ENCODE measurements at places on chromosomes 16 and 17. TPM values are rescaled to one million over a fixed set of nuclear protein-coding genes. Genes with fewer than 3 reads are reported as not detected.

IGFBP4 gene
- 381 TPM for total RNA-seq

BLMH gene
- 26.0 TPM for total RNA-seq

- DNase-seq: no peak
- peaks cover 26% of the 10 kb centered on the region for H3K4me1 ChIP-seq
- H3K27ac ChIP-seq: no peak overlapping the region
- H3K4me3 ChIP-seq: no peak overlapping the region
These were observed 53.0 kb downstream of the NFAT5 start for GRCh38 chr16:69618721-69619120.

DNA sequence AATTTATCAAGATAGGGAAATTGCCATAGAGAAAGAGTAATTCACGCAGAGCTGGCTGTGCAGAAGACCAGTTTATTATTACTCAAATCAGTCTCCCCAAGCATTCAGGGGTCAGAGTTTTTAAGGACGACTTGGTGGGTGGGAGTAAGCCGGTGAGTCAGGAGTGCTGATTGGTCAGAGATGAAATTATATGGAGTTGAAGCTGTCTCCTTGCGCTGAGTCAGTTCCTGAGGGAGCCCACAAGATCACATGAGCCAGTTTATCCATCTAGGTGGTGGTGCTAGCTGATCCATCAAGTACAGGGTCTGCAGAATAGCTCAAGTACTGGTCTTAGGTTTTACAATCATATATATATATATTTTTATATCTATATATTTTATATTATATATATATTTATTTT, 6.0 kb upstream of the AQP8 start:
- H3K36me3 ChIP-seq: no peaks in the 10 kb centered on the region
- H3K27me3 ChIP-seq: no peaks in the 10 kb centered on the region
- no peak for DNase-seq
- H3K4me3 ChIP-seq: no peak overlapping the region

GRCh38 chr17:72064606-72065193, 56.1 kb upstream of the SOX9 start:
- no peaks in the 10 kb centered on the region for H3K36me3 ChIP-seq
- no peaks in the 10 kb centered on the region for H3K27me3 ChIP-seq
- no peak for DNase-seq
- no peaks in the 10 kb centered on the region for H3K4me1 ChIP-seq
- H3K4me3 ChIP-seq: no peak overlapping the region

Data from upper lobe of right lung (tissue), 1 donor.